CD4-positive, alpha-beta T cell treated with Interleukin-15 for 4 hours (primary cell): ENCODE measurements at places on chromosomes 3 and 15.
A peak's percentile ranks its signal among the peaks of the same experiment; 100 is the strongest.

DNA sequence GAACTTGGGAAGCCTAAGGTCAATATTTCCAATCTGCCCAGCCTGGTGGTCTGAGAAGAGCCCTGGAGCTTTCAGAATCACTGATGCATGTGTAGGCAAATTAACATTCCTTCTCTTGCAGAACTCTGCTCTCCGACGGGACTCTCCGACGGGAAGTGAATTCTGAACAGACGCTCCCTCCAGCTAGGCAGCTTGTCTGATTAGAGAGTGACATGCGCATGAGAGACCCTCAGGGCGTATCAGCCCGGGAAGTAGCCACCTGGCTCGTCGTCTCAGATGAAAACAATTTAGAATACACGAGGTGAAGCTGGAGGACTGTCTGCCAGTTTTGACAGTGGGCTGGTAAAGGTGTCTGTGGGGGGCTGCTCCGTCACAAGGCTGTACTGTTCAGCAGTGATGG is 103.1 kb downstream of the DGKG start:
- no peak for DNase-seq

DNA sequence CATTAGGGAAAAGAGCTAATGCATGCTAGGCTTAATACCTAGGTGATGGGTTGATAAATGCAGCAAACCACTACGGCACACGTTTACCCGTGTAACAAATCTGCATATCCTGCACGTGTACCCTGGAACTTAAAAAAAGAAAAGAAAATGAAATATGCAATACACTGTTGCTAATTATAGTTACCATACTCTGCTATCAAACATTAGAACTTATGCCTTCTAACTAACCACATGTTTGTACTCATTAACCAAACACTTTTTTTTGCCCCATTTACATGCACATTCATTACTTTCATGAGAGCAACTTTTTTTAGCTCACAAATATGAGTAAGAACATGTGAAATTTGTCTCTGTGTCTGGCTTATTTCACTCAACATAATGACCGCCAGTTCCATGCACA is 253.1 kb downstream of the CGGBP1 start:
- DNase-seq: no peak

DNA sequence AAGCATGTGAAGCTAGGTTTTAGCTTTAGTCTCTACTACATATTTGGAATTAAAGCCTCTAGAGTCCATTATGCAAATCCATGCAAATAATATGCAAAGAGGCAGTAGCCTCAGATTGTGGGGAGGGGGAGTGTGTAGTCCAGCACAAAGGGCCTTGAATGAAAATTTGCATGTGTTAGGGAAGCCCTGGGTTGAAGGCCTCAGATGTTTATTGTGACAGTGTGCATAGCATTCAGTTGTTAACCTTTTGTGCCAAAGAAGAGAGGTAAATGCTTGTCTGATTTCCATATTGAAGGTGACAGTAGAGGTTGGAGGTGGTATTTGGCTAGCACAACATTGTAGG is 24.5 kb upstream of the BFSP2 start:
- no peak for DNase-seq

- no peak for DNase-seq
Measured at GRCh38 chr3:72044231-72044855, 259.4 kb upstream of the PROK2 start.

DNA sequence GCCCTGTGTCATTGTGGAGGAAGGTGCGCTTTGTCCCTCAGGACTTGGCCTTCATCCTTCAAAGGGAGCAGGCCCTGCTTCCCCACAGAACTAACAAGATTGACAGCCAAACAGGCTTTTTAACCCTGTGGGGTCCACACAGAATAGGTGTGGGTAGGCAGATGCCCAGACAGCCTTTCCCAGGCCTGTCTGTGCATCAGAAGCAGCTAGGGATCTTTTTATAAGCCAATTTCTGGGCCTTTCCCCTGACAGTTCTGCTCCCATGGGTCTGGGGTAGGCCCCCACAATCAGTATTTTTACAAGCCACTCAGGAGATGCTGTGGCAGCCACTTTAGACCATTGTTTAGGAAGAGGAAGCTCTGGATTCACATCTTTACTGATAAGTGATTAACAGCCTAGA is 69.2 kb downstream of the MRPL46 start:
- DNase-seq: no peak

GRCh38 chr15:85330901-85331588 is 49.4 kb upstream of the AKAP13 start:
- DNase-seq: peak; percentile 90

- DNase-seq: no peak
Measured at GRCh38 chr15:32222716-32223115, 180.4 kb downstream of the GOLGA8K start.

GRCh38 chr3:42110631-42111030 is 19.5 kb downstream of the TRAK1 start:
- no peak for DNase-seq

DNA sequence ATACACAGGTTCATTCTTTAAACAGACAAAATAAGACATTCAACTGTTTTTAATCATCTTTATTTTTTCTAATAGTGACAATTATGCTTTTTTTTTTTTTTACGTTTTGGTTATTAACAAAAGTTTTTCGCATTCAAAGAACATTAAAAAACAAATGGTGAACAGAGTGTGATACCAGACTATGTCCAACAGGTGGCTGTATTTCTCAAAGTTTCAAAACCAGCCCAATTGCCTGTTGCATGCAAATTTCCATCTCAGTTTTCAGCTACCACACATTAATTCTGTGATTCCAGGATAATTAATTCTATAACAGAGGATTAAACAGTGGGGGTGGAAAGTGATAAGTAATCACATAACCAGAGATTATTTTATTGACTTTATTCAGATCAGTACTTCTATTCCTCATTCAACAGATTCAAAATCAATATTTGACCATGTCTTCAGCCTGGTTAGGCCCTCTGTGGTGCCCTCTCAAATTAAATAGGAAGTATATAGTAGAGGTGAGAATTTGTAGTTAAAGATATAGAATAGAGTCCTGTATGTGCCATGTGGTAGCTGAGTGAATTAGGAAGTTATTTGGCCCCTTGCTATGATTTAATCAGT is 122.2 kb upstream of the DCBLD2 start:
- DNase-seq: no peak

- DNase-seq: no peak
Measured at GRCh38 chr3:4996771-4997291, 17.6 kb downstream of the BHLHE40 start.

DNA sequence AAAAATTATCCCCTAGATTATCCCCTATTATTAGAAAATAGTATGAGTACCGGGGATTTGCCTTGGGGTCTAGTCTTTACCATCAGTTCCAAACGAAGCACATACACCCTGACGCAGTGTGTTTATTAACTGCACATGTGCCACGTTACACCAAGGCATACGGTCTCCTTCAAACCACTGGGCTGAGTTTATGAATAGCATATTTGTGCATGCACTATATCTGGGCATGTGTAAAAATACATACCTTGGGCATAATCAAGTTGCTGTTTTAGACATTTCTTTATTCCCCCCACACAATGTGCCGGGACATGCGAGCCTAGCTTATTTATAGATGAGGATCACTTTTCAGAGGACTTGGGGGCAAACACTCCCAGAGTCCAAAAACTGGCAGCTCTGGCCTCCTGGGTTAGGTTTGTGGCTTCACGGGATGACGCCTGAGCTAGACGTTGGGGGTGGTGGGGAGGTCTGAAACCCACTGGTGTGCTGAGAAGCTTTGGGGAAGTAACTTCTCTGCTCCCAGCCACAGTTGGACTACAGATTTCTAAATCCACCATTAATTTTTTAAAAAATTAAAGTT is 16.2 kb downstream of the IGDCC4 start:
- DNase-seq: no peak

DNA sequence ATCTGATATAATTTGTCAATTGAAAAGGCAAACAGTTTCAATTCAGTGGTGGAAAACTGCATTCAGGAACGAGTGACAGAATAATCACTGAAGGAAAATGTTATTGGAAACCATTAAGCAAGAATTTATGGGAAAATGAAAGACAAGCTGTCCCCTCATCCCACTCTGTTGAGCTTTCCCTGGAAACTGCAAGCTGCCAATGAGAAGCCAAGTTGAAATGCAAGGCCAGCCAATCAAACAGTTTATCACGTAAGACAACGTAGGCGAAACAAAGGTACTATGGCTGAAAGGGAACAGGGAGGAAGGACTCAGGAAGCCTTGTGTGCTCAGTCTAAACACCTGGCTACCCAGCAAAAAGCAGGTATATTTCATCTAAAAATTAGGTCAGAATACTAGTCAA is 187.9 kb upstream of the ATP10A start:
- no peak for DNase-seq
